WTC11 (cell line): ENCODE measurements at places on chromosomes 4 and X.
A peak's percentile ranks its signal among the peaks of the same experiment; 100 is the strongest.

DNA sequence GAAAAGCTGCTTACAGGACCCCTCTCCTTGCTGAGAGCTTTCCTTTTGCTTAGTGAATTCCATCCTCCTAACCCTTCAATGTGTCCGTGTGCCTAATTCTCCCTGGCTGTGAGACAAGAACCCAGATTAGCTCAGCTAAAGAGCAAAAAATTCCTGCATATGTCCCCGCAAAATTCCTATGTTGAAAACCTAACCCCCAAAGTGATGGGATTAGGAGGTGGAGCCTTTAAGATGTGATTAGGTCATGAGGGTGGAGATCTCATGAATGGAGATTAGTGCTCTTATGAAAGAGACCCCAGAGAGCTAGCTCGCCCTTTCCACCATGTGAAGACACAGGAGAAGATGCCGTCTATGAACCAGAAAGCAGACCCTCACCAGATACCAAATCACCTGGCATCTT lies 503.0 kb upstream of the DIAPH2 start:
- no peak for DNase-seq

DNA sequence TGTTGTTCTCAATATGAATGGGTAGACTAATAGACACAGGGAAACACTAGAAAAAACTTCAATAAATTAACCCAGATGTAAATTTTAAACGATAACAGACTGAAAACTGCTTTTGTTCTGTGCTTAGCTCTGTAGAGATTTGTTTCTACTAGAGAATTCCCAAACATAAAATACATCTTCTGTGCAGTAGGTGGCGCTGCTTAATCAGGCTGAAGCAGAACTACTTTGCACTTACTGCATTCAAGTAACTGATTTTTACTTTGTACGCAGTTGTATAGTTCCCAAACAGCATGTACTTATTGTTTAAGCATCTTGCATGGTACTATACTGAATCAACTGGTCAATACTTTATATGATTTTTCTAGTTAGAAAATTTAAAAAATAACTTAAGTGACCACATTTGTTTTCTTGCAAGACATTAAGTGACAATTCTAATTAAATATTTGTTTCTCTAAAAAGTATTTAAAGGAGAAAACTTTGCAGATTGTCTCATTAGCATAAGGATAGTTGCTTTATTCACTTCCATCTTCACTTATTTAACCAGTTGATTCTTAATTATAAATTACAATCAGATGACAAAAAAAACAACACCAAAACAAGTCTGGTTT lies 490.6 kb downstream of the IL15 start:
- DNase-seq: peak; percentile 38

- no peak for DNase-seq
These were observed 1659.8 kb upstream of the ADGRL3 start for GRCh38 chr4:59540311-59540710.

DNA sequence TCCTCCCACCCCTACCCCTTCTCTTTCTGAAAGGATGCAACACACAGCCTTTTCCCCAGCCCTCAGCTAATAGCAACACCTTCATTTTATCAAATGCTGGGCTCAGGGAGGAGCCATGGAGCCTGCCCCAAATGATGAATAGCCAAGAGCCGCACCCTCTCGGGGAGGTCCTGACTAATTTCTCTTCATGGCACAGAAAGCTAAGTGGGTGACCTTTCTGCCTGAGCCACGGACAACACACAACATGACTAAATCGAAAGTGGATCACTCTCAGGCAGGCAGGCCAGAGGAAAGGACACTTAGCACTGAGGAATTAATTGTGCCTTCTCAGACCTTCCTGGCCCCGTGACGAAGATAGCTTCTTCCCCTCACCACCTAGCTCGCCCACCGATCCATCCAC lies 165.1 kb upstream of the RAI2 start:
- DNase-seq: no peak

GRCh38 chr4:15920723-15921591 lies 17.6 kb downstream of the FGFBP1 start:
- DNase-seq: no peak
